ENCODE measurements at places on chromosomes 13 and 19.

DNA sequence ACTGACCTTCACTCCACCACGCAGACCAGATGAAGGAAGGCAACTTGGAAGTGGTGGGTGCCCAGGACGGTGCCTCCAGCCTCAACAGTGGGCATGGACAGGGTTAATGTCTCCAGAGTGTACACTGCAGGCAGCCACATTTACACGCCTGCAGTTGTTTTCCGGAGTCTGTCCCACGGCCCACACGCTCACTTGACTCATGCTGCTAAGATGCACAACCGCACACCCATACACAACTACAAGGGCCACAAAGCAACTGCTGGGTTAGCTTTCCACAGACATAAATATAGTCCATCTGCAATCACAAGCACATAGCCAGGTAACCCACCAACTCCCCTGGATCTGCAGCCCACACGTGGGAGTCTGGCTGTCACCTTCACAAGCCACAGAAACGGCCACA, 12.6 kb upstream of the AXL start:
- no peaks in the 10 kb centered on the region for H3K36me3 ChIP-seq
- H3K27me3 ChIP-seq = no peaks in the 10 kb centered on the region
- no peak overlapping the region for H3K27ac ChIP-seq
- no peak for DNase-seq
- H3K4me1 ChIP-seq = no peaks in the 10 kb centered on the region

- no peaks in the 10 kb centered on the region for H3K4me1 ChIP-seq
- H3K36me3 ChIP-seq = no peaks in the 10 kb centered on the region
- H3K4me3 ChIP-seq = no peak overlapping the region
Observed at GRCh38 chr19:20247016-20247683, 80.1 kb downstream of the ZNF486 start.

GRCh38 chr13:39565036-39565949, 37.7 kb downstream of the LHFPL6 start:
- H3K4me3 ChIP-seq = no peak overlapping the region
- H3K36me3 ChIP-seq = no peaks in the 10 kb centered on the region
- H3K27me3 ChIP-seq = no peaks in the 10 kb centered on the region
- H3K4me1 ChIP-seq = peaks cover 34% of the 10 kb centered on the region
- DNase-seq = no peak

DNA sequence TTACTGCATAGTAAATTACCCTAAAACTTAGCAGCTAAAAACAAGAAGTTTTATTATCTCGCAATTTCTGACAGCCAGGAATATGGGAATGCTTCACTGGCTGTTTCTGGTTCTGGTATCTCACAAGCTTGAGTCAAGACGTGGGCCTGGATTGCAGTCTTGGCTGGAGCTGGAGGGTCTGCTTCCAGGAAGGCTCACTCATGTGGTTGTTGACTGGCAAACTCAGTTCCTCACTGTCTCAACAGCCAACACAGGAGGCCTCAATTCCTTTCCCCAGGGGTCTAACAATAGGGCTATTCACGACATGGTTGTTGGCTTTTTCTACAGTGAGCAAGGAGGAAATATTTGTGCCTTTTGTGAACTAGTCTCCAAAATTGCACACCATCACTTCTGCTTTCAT, 146.3 kb downstream of the GPC5 start:
- no peaks in the 10 kb centered on the region for H3K4me1 ChIP-seq
- H3K36me3 ChIP-seq = no peaks in the 10 kb centered on the region
- H3K27ac ChIP-seq = no peak overlapping the region
- no peak for DNase-seq
- H3K27me3 ChIP-seq = no peaks in the 10 kb centered on the region
- H3K4me3 ChIP-seq = no peak overlapping the region

DNA sequence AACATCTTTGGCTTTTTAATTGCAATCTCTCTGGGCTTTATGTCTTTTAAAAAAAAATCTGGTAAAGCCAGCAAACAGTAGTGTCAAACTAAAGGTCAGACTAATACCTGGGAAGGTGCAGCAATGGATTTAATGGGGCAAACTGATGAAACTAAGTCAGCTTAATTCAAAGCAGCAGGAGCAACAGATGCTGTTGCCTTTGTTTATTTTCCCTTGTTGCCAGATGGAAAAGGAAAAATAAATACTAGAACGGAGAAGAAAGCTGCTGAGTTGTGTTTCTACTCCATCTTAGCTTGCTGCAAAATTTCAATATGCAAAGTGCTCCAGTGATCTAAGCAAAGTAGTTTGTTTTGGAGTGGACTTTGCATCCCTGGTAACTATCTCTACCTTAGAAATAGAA, 1097.8 kb downstream of the PCDH17 start:
- no peaks in the 10 kb centered on the region for H3K27me3 ChIP-seq
- H3K4me3 ChIP-seq = no peak overlapping the region
- no peaks in the 10 kb centered on the region for H3K4me1 ChIP-seq
- no peak for DNase-seq
- H3K36me3 ChIP-seq = no peaks in the 10 kb centered on the region

Measured in thoracic aorta (tissue), 2 donors.